ENCODE measurements at places on chromosomes 1 and 21.

GRCh38 chr1:170261669-170262068, 115.9 kb downstream of the NTMT2 start:
- DNase-seq = no peak

DNA sequence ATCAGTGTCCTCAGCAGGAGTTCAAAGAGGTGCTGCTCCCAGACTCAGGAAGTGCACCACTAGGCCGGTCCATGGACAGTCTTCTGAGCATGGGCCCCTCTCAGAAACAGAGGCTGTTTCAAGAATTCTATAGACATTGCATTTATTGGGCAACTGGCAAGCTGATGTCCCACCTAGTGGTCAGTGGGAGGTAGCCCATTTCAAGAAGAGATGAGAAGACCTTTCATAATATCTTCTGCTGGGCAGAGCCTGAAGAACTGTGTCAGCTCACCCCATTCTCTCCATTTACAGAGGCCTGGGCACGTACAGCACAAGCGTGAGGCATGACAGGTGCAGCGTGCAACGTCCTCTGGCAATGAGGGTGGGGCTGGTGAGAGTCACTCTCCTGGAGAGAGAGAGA, 216.0 kb downstream of the DYRK1A start:
- DNase-seq = peak; percentile 53

DNA sequence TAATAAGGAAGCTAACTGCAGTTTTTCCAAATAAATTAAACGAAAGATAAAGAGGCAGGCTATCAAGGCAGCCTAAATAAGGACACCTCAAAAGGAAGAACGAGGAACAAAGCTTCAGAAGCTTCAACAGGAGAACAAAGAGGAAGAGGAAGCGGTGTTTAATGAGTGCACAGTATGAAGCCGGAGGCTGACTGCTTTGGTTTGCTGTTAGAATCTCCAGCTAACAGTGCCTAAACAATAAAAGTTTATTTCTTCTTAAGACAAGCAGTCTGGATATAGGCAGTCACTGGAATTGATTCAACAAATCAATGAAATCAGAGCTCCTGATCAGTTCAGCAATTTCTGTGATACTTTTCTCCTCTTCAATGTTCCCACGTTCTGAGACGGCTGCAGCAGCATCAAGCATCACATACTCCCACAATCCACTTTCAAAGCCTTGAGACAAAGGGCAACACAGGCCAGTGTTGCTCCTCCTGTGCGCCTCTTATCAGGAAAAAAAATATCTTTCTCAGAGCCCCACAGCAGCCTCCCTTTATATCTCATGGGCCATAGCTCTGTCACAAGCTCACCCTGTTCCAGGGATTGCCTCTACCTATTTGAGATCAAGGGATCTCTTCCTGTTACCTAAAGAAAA, 365.6 kb upstream of the ST6GALNAC5 start:
- DNase-seq = no peak

GRCh38 chr1:21563971-21564370, 54.7 kb downstream of the ALPL start:
- no peak for DNase-seq

DNA sequence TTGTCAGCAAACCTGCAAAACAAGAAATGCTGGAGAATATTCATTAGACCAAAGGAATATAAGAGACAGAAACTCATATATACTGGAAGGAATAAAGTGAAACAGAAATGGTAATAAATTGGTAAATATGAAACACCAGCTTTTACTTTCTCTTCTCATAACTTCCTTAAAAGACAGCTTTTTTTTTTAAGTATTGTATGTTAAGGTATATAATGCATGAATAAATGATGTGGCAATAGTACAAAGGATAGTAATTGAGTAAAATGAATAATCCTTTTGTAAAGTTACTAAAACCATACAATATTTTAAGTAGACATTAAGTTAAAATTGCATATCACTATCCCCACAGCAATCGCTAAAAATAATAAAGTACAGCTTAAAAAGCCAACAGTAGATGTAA, 64.8 kb downstream of the TRIM33 start:
- DNase-seq = no peak

DNA sequence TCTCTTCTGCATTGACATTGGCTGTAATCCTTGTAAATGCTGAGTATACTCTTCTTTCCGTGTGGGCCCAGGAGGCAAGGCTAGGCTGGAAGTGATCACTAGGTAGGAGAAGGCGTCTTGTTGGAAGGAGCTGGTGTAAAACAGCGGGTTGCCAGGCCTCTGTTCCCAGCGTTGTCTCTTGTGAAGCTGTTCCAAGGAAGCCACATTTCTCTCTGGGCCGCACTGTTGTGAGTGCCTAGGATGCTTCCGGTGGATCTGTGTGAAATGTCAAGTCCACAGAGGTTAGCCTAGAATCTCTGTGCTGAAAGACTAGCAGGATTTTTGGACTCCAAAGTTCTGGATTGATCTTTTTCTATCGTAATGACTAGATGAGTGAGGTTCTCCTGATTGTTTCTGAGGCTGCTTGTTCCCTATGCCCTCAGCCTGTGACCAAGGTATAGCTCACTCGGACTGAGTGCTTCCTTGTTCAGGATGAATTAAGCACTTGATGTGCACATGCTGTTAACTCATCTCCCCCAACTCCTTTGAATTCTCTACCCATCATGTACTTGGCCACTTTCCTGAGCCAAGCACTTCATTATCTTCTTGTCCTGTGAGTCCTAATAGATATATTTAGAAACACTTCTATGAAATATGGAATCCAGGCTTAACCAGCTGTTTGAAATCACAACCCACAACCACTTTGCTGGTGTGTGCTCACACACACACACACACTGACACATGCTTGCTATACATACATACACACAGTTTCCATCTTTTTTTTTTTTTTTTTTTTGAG, 63.3 kb downstream of the PBX1 start:
- DNase-seq = no peak

- no peak for DNase-seq
Measured at GRCh38 chr1:3033040-3033789, 11.9 kb downstream of the ACTRT2 start.

DNA sequence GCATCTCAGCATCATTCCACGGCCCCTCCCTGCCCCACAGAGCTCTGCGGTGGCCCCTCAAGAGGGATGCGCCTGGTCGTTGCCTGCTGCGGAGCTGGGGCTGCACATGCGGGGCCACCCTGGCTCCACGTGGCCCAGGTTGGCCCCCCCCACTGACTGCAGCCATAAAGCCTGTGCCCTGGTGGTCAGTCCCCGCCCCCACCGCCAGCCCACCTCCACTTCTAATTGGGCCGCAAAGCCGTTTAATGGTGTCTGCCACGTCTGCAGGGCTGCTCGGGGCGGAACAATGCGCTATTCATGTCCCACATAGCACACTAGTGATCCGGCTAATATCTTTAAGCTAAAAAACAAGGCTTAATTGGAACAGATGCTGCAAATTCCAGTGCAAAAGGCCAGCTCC, 33.5 kb upstream of the ACTRT2 start:
- DNase-seq = no peak

GRCh38 chr1:31736675-31737074, 27.5 kb downstream of the ADGRB2 start:
- DNase-seq = no peak

DNA sequence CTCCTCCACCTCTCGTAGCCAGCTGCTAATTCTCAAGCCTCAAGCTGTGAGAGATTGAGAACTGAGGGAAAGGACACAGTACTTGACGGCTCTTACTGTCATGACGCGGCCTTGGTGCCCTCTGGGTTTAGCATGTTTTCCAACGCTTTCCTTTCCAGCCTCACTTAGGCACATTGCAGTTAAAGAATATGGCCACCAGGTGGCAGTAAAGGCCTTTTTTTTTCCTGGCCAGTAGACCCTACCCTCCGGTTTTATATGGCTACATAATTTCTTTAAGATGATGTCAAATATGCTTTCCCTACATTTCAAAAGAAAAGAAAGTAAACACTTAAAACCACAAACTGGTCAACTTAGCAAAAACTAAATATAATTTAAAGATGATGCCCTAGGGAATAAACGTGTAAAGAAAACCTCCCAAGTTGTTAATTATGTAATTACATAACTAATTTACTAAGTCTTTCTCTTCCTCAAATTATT, 56.8 kb upstream of the PRDX6 start:
- peak; percentile 79 for DNase-seq

DNA sequence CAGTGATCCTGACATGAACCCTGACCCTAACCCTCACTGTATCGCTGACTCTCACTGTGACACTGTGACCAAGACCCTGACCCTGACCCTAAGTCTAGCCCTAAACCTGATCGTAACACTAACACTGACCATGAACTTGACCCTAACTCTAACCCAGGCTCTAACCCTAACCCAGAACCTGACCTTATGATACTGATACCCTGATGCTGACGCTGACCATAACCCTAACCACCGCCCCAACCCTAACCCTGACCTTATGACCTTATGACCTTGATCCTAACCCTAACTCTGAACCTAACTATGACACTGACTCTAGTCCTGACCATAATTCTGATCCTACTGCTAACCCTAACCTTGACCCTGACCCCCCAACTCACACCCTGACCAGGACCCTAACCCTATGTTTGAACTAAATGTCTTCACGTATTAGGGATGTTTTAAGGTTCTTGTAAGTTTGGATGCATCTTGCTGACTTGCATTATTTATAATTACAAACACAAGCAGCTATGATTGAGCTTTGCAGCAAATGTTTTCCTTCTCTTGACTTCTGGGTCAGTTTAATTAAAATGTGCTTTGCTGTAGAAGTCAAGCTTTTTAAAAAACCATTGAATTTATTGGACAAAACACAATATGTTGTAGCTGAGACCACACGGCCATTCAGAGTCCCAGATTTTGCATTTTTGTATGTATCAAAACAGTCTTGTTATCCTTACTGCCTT, 23.9 kb upstream of the PRSS38 start:
- DNase-seq = no peak

- DNase-seq = no peak
Measured at GRCh38 chr1:21825393-21825792, 13.3 kb downstream of the LDLRAD2 start.

GRCh38 chr1:18479454-18479853, 1.3 kb upstream of the KLHDC7A start:
- no peak for DNase-seq

DNA sequence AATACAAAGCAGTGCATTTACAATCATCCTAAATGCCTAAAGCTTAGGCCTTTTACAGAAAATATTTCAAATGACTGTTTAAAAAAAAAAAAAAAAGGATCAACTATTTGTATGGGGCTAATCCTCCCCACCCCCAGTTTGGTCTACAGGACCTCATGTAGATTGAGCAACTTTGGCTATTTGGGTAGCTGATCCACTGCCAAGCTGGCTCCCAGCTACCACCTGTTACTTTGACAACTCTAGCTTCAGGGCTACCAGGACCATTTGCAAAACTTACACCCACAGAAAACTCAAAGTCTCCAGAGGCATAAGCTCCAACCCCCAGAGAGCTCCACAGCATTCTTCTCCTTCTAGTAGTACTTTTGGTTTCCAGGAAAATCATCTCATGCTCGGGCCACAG, 29.4 kb downstream of the JAK1 start:
- no peak for DNase-seq

DNA sequence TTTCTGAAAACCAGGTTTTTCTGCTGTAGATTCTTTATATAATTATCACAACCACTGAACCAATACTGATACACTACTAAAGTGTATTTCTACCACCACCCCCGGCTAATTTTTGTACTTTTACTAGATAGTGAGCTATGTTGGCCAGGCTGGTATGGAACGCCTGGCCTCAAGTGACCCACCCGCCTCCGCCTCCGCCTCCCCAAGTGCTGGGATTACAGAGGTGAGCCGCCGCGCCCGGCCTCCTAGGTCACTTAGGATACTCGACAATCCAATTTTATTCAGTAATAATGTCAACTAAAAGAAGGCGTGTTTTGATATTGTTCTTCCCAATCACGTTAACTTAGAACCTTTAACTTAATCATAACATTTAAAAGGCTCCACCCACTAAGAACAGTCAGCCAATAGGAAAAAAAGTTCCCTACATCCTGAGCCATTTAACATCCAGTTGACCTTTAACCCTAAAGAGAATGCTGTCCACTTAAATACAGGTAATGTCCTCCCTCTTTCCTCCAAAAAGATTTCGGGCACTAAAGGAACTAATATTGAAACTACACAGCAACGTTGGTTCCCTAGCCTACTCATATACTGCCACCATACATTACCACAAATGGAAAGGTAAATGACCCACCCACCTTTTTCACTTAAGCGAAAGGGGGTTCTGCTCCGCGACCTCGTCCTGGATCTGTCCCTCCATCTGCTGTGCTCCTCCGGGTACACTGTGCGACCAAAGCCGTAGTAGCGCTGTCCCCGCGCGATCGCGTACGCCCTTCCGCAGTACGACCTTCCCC, 1.2 kb downstream of the RSRP1 start:
- no peak for DNase-seq

GRCh38 chr21:15848634-15849560, 119.1 kb downstream of the USP25 start:
- DNase-seq = no peak

GRCh38 chr1:25042331-25043227, 112.5 kb upstream of the RUNX3 start:
- DNase-seq = no peak

All from kidney capillary endothelial cell (primary cell).